ENCODE measurements at places on chromosomes 1 and 21.
A peak's percentile ranks its signal among the peaks of the same experiment; 100 is the strongest.

GRCh38 chr1:208194944-208195343 lies 49.2 kb downstream of the PLXNA2 start:
- ATAC-seq = no peak

DNA sequence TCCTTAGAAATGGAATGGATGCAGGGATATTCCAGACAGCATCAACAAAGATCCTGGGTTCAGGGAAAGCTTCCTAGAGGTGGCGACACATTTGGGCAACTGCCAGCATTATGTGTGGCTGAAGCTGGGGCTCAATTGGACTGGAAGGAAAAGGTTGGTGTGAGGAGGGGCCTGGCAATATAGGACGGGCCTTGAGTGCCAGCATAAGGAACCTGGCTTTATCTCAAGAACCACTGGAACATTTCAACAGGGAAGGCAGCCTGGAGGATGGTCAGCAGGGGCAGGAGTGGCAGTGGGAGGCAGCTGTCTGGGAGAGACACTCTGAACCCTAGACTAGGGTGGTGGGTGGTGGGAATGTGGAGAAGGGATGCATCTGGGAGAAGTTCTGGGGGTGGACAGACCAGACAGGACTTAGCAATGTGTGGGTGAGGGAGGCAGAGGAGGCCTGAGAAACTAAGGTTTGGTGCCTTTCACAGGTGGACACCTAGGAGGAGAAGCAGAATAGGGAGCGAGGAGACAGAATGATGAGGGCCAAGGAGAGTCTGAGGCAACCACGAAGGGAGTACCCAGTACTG lies 3.5 kb downstream of the SH3BGRL3 start:
- no peak for ATAC-seq

- no peak for ATAC-seq
These were observed 5.0 kb downstream of the LAPTM5 start for GRCh38 chr1:30752651-30752908.

GRCh38 chr21:39576518-39577128 lies 36.1 kb upstream of the B3GALT5 start:
- ATAC-seq = no peak

DNA sequence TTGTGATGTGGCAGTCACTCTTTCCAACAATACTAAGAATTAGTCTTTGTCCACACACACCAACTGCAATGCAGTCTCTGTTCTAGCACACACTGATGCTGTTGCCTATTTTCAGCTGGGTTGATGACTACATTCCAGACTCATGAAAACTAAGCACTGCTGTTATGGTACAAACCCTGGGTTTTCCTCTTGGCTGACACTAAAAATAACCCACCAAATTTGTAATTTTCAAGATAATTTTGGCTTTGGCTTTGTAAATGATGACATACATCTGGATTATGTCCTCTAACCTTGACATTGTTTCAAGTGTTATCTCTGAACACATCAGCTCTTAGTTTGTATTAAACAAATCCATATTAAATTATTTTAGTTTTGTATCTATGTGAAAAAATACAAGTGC lies 444.8 kb downstream of the PTPRC start:
- ATAC-seq = no peak

DNA sequence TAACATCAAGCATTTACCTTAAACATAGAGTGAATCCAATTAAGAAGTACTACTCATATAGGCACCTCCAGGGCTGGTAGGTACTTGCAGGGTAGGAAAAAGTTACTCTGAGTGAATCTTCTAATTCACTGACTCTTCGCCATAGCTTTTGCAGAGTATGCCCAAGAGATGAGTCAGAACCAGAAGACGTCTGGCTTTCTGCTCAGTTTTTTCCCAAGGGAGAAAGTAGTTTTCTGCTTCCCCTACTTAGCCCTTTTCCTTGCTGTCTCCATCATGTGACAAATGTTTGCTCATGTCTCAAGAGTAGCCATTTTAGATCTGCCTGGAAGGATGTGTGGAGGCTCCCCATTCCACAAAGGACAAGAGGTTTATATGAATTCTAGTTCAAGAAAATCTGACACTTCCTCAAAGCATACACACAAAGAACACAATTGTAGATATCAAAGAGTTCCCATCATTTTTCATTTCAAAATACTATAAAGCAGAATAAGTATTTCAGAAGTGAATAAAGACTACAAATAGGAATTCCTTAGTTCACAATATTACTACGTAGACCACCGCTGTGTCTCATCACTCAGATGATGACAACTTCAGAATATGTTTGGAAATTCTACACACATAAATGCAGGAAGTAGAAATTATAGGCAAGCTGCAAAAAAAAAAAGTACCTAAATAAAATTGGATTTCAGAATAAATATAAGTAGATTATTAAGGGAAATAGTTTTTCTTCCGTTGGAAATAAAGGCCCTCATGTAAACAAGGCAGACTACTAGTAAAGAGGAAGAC lies 98.5 kb downstream of the ASH1L start:
- ATAC-seq = peak; percentile 78

GRCh38 chr1:244796719-244797406 lies 38.6 kb upstream of the COX20 start:
- ATAC-seq = no peak

DNA sequence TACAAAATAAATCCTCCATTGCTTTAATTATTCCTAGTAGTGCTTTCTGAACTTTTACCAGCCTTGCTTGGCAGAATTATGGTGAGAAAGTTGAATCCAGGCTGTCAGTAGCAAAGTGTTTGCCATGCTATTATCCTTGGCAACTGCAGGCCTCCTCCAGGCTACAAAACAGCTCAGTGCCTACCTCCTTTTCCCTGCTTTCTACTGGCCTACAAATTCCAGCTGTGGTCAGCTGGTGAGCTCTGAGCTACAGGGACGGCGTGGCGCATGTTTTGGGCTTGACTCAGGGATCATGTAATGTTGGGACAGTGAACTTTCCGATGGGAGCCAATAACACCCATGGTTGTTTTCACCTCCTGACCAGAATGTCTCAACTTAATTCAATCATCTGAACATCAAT lies 456.1 kb upstream of the ADAMTS5 start:
- ATAC-seq = no peak

DNA sequence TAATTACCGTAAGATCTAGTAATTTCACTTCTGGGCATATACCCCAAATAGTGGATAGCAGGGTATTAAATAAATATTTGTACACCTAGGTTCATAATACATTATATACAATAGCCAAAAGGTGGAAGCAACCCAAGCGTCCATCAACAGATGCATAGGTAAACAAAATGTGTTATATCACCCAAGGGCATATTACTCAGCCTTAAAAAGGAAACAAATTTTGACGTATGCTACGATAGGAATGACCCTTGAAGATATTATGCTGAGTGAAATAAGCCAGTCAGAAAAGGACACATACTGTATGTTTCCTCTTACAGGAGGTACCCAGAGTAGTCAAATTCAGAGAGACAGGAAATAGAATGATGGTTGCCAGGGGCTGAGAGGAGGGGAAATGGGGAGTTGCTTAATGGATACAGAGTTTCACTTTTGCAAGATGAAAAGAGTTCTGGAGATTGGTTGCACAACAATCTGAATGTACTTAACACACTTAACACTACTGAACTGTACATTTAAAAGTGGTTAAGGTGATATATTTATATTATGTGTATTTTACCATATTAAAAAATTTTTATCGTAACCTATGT lies 36.6 kb upstream of the KCTD3 start:
- ATAC-seq = no peak

DNA sequence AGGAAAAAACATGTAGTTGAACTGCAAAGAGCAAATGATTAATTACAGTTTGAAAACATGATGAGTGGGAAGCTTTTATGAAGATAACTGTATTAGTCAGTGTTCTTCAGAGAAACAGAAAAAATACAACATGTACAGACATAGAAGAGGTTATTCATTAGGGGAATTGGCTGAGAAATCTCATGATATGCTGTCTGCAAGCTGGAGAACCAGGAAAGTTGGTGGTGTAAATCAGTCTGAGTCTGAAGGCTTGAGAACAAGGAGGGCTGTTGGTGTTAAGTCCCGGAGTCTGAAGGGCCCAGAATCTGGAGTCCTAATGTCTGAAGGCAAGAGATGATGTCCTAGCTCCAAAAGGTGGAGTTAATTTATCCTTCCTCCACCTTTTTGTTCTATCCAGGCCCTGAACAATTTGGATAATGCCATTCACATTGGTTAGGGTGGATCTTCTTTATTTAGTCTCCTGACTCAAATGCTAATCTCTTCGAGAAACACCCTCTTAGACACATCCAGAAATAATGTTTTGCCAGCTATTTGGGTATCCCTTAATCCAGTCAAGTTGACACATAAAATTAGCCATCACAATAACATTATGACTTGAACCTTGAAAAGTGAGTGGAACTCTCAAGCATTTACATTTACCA lies 672.9 kb upstream of the PTBP2 start:
- ATAC-seq = no peak

- ATAC-seq = no peak
These were observed 61.3 kb downstream of the CDK18 start for GRCh38 chr1:205565799-205566198.

DNA sequence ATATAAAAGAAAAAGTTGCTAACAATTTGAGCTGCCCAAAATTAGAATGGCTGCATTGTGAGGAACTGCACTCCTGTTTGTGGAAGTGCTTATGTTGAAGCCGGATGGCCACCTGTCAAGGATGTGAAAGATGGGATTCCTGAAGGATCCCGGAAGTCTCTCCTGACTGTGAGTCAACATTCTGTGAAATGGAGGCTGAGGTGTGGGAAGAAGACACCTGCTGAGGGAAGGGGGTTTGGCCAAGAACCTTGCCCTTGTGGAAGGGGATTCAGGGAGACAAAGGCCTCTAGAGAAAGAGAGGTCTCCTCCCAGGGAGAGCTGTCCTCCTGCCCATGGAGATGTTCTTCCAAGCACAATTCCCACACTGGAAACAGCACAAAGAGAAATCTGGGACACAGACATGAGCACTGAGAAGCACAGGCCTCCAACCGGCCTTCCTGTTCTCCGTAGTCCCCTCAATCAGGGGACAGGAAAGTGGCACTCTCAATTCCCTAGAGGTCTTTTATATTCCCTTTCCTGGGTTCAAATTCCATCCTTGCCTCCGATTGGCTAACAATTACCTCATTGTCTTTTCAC lies 70.5 kb downstream of the CD2 start:
- no peak for ATAC-seq

DNA sequence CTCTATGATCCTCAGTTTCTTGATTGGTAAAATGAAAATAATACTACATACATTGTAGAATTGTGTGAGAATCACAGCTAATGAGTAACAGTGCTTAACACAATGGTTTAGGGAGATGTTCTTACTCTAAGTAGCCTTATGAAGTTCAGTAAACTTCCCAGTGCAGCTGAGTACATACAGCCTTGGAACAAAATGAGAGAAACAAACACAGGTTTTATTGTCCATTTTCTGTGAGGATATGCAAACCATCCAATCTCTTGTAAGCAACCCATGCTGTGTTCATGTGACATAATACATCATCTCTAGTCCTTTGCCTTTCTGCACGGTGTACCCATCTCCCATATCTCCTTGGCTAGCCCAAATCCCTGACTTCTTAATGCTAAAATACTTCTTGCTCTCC lies 14.7 kb upstream of the STRIP1 start:
- ATAC-seq = no peak

DNA sequence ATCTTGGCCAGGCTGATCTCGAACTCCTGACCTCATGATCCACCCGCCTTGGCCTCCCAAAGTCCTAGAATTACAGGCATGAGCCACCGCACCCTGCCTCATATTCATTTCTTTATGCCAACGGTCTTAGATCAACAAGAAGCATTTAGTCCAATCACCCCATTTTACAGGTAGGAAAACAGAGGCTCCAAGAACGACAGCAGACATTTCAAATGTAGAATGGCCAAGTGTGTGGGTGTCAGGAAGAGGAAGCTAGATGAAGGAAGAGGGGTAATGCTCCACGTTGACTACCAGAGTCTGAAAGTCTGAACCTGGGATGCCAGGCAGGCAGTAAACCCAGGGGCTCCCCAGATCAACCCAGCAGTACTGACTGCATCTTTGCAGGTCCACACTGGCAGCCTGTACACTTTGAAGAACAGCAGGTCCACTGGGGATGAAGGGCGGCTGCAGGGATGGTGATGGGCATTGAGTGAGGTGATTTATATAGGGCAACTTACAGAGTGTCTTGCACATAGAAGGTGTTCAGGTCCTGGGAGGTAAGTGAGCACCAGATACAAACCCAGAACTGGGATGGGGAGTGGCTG lies 120.2 kb downstream of the EPHB2 start:
- no peak for ATAC-seq

Measured in stimulated activated memory B cell treated with anti-CD40 and anti-IgM and Interleukin-4, amounts not matched to agents 10 μg/mL and 1 μg/mL and 100 μg/mL, for 72 hours (primary cell).